ENCODE measurements at places on chromosomes 13 and 19.

GRCh38 chr19:5850189-5850588 is 1.1 kb downstream of the FUT3 start:
- H3K27me3 ChIP-seq: peaks cover 9% of the 10 kb centered on the region
- H3K36me3 ChIP-seq: no peaks in the 10 kb centered on the region
- no peak for DNase-seq
- no peaks in the 10 kb centered on the region for H3K4me1 ChIP-seq

- H3K4me1 ChIP-seq: no peaks in the 10 kb centered on the region
- no peaks in the 10 kb centered on the region for H3K27me3 ChIP-seq
- no peak for DNase-seq
- no peak overlapping the region for H3K27ac ChIP-seq
These were observed 747.8 kb downstream of the EFNB2 start for GRCh38 chr13:105787632-105788031.

GRCh38 chr19:6021878-6022569 is 44.1 kb upstream of the RANBP3 start:
- H3K27ac ChIP-seq: no peak overlapping the region
- no peaks in the 10 kb centered on the region for H3K36me3 ChIP-seq
- H3K4me1 ChIP-seq: peaks cover 8% of the 10 kb centered on the region
- H3K27me3 ChIP-seq: no peaks in the 10 kb centered on the region
- peak; percentile 71 for DNase-seq
- no peak overlapping the region for H3K4me3 ChIP-seq

DNA sequence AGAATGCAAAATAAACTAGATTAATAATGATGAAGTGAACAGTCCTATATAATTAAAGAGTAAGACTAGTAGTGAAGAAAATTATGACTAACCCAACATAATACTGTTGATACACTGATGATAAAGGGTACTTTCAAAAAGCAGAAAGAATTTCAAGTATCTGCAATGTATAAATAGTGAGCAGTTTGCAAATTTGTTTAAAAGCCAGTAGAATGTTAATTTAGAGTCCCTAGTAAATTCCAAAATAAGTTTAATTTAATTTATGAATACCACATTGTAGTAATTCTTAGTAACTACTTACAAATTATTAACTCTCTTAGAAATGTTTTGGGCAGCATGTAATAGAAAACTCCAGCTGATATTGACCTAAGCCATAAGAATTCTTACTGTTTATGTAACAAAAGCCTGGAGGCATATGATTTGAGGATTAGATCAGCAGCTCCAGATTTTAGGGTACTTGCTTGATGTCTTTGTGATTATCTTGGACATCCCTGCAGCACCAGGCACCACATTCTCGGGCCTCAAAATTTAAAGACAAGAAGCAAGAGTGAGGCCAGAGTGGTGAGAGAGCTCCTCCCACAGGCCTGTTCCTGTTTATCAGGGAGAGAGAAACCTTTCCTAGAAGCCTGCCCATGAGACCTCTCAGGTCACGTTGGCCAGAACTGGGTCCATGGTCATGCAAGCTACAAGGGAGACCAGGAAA is 67.6 kb upstream of the TDRD3 start:
- no peaks in the 10 kb centered on the region for H3K27me3 ChIP-seq
- H3K27ac ChIP-seq: no peak overlapping the region

- peaks cover 25% of the 10 kb centered on the region for H3K4me1 ChIP-seq
- H3K36me3 ChIP-seq: no peaks in the 10 kb centered on the region
- H3K4me3 ChIP-seq: peak overlapping the region; percentile 12
- H3K27ac ChIP-seq: peak overlapping the region; percentile 70
- no peak for DNase-seq
- no peaks in the 10 kb centered on the region for H3K27me3 ChIP-seq
These were observed 4.3 kb upstream of the ACP5 start for GRCh38 chr19:11581740-11582139.

- DNase-seq: no peak
- no peak overlapping the region for H3K27ac ChIP-seq
- H3K4me3 ChIP-seq: no peak overlapping the region
- H3K36me3 ChIP-seq: no peaks in the 10 kb centered on the region
These were observed 45.2 kb downstream of the GPR180 start for GRCh38 chr13:94646904-94647303.

GRCh38 chr19:3249408-3249807 is 24.9 kb downstream of the CELF5 start:
- H3K27ac ChIP-seq: no peak overlapping the region
- H3K27me3 ChIP-seq: no peaks in the 10 kb centered on the region
- H3K36me3 ChIP-seq: no peaks in the 10 kb centered on the region
- H3K4me1 ChIP-seq: no peaks in the 10 kb centered on the region
- DNase-seq: no peak

GRCh38 chr13:25762281-25762680 is 289.5 kb downstream of the SHISA2 start:
- H3K27ac ChIP-seq: no peak overlapping the region
- peaks cover 9% of the 10 kb centered on the region for H3K4me1 ChIP-seq
- H3K36me3 ChIP-seq: no peaks in the 10 kb centered on the region
- H3K27me3 ChIP-seq: no peaks in the 10 kb centered on the region
- H3K4me3 ChIP-seq: no peak overlapping the region

DNA sequence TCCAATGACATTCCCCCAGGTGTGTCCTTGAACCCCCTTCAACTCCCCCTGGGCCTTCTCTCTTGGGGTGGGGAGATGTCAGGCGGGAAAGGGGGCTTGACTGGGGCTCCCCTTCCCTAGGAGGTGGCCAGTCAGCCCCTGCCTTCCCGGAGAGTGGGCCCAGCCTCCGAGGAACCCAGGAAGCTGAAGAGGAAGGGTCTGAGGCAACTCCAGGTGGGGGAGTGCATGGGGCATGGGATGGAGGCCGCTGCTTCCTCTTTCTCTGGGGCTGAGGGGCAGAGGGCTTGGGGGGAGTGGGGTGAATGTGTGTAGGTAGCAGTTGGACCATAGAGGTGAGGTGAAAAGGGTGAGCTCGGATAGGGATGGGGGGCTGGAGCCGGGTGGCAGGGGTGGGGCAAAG is 2.7 kb upstream of the INAFM1 start:
- no peaks in the 10 kb centered on the region for H3K27me3 ChIP-seq
- H3K4me3 ChIP-seq: no peak overlapping the region
- H3K27ac ChIP-seq: no peak overlapping the region
- peaks cover 26% of the 10 kb centered on the region for H3K4me1 ChIP-seq

- no peaks in the 10 kb centered on the region for H3K4me1 ChIP-seq
- no peak overlapping the region for H3K4me3 ChIP-seq
- H3K27ac ChIP-seq: no peak overlapping the region
These were observed 671.0 kb downstream of the SLITRK1 start for GRCh38 chr13:83211301-83211700.

- H3K4me3 ChIP-seq: no peak overlapping the region
- H3K27me3 ChIP-seq: no peaks in the 10 kb centered on the region
- DNase-seq: no peak
- H3K36me3 ChIP-seq: peaks cover 41% of the 10 kb centered on the region
- H3K4me1 ChIP-seq: peaks cover 2% of the 10 kb centered on the region
These were observed 12.5 kb downstream of the ZNF611 start for GRCh38 chr19:52722062-52723003.

DNA sequence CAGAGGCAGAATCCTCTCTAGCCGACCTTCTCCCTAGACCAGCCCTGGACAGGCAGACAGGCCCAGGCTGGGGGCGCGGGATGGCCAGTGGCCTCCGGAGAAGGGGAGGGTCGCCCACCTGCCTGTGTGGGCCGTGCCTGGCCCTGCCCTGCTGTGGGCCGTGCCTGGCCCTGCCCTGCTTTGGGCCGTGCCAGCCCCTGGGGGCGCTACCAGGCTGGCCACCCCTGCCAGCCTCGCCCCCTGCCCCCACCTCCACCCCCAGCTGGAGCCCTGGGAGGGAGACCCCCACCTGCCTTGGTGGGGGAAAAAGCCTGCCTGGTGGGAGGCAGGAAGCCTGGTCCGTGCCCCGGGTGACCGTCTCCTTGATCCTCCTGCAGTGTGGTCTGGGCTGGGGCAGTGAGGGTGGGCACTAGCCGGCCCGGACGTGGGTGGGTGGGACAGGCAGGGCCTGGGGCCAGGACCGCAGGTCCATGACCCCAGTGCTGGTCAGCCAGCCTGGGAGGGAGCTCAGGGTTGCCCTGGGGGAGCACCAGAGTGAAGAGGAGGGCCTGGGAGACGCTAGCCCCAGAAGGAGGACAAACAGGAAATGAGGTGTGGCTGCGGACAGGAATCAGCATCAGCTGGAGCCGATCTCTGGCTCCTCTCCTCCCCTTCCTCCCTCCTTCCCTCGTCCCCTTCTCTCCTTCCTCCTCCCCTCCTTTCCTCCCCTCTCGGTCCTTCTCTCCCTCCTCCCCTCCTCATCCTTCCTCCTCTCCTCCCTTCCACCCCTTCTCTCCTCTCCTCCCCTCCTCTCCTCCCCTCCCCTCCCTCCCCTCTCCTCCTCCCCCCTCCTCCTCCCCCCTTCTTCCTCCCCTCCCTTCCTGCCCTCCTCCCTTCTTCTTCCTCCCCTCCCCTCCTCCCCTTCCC is 5.1 kb upstream of the MKNK2 start:
- no peak for DNase-seq
- H3K27ac ChIP-seq: peak overlapping the region; percentile 87
- no peaks in the 10 kb centered on the region for H3K27me3 ChIP-seq
- peaks cover 53% of the 10 kb centered on the region for H3K4me1 ChIP-seq
- H3K4me3 ChIP-seq: no peak overlapping the region
- no peaks in the 10 kb centered on the region for H3K36me3 ChIP-seq

- DNase-seq: no peak
- H3K27ac ChIP-seq: no peak overlapping the region
- no peaks in the 10 kb centered on the region for H3K27me3 ChIP-seq
- no peaks in the 10 kb centered on the region for H3K36me3 ChIP-seq
These were observed 4.6 kb downstream of the TM9SF2 start for GRCh38 chr13:99505814-99506269.

- DNase-seq: peak; percentile 76
- H3K36me3 ChIP-seq: peaks cover 19% of the 10 kb centered on the region
- H3K27me3 ChIP-seq: no peaks in the 10 kb centered on the region
- no peak overlapping the region for H3K27ac ChIP-seq
- H3K4me3 ChIP-seq: no peak overlapping the region
These were observed 5.3 kb downstream of the ABCA7 start for GRCh38 chr19:1045247-1045603.

DNA sequence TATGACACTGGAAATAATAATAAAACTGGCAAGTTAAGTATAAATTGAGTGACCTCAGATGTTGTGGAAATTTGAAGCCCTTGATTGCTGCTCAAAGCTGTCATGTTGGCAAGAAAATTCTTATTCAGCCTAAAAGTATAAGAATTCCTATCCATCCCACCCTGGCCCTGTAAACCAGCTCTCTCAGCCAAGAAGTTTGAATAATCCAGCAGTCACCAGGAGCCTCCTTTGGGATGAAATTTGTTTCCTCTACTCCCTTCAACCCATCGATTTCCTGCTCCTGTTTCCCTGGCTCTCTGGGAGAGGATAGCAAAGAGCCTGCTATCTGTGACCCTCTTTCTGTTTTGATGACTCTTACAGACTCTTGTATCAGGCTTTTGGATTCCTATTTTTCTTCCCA is 169.3 kb downstream of the LHFPL6 start:
- no peaks in the 10 kb centered on the region for H3K27me3 ChIP-seq
- no peaks in the 10 kb centered on the region for H3K4me1 ChIP-seq
- H3K36me3 ChIP-seq: no peaks in the 10 kb centered on the region
- H3K27ac ChIP-seq: no peak overlapping the region

- H3K27ac ChIP-seq: no peak overlapping the region
- H3K4me1 ChIP-seq: no peaks in the 10 kb centered on the region
- H3K36me3 ChIP-seq: no peaks in the 10 kb centered on the region
- no peak overlapping the region for H3K4me3 ChIP-seq
These were observed 186.9 kb upstream of the OBI1 start for GRCh38 chr13:78845656-78846365.

DNA sequence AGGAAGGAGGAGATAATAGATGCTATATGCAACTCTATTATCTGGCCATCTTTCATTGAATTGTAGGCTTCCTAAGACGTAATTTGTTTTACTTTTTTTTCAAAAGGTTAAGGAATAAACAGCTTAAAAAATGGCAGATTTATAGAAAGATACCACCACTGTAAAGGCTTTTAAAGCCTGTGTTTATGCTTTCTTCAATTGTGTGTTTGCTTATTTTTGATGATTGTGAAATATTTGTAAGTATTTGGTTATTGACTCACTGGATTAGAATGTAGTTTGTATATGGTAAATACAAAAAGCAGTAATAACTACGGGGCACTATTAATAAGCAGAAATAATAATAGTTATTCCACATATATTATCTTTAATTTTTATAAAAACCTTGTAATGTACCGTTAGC is 437.9 kb downstream of the KLF5 start:
- no peaks in the 10 kb centered on the region for H3K27me3 ChIP-seq
- no peak overlapping the region for H3K4me3 ChIP-seq
- H3K4me1 ChIP-seq: no peaks in the 10 kb centered on the region

DNA sequence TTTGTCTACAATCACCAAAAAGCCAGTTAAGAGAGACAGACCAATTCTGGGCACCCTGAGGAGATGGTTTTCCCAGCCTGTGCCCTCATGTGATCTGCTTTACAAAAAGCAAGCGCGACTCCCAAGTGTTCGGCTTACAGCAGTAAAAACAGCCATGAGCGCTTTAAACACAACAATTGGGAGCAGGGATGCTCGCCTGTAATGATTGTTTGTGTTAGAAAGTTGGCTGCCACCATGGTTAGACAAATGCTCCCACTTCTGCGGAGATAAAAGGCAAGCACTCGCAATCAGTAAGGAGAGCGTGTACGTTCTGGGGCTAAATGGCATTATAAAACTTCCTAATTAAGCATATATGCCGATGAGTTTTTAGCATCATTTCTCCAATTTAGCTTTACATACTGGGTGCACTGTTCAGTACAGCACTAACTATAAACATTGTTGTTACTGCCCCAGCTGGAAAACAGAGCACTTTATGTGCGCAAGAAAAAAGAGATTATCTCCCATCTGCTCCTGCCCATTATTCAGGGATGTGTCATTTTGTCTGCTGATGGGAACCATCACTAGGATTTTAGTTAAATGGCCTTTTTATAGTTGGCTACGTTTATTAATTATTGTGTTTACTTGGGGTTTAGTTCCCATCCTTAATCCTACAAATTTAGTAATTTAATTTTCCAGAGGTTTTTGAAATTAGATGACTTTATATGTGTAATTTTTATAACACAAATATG is 309.3 kb upstream of the MAB21L1 start:
- H3K4me3 ChIP-seq: no peak overlapping the region
- no peaks in the 10 kb centered on the region for H3K27me3 ChIP-seq
- H3K36me3 ChIP-seq: no peaks in the 10 kb centered on the region
- DNase-seq: no peak
- no peaks in the 10 kb centered on the region for H3K4me1 ChIP-seq

GRCh38 chr19:9885077-9885552 is 50.0 kb downstream of the PIN1 start:
- no peak overlapping the region for H3K4me3 ChIP-seq
- no peak for DNase-seq
- no peak overlapping the region for H3K27ac ChIP-seq
- no peaks in the 10 kb centered on the region for H3K36me3 ChIP-seq

GRCh38 chr13:57933606-57934005 is 302.1 kb downstream of the PCDH17 start:
- no peak overlapping the region for H3K27ac ChIP-seq
- no peaks in the 10 kb centered on the region for H3K4me1 ChIP-seq
- no peak overlapping the region for H3K4me3 ChIP-seq
- no peaks in the 10 kb centered on the region for H3K36me3 ChIP-seq
- no peaks in the 10 kb centered on the region for H3K27me3 ChIP-seq

All from T-cell (primary cell).